ENCODE measurements at places on chromosomes 2 and 18.

GRCh38 chr2:1945819-1946218 lies 201.5 kb upstream of the PXDN start:
- DNase-seq: no peak

DNA sequence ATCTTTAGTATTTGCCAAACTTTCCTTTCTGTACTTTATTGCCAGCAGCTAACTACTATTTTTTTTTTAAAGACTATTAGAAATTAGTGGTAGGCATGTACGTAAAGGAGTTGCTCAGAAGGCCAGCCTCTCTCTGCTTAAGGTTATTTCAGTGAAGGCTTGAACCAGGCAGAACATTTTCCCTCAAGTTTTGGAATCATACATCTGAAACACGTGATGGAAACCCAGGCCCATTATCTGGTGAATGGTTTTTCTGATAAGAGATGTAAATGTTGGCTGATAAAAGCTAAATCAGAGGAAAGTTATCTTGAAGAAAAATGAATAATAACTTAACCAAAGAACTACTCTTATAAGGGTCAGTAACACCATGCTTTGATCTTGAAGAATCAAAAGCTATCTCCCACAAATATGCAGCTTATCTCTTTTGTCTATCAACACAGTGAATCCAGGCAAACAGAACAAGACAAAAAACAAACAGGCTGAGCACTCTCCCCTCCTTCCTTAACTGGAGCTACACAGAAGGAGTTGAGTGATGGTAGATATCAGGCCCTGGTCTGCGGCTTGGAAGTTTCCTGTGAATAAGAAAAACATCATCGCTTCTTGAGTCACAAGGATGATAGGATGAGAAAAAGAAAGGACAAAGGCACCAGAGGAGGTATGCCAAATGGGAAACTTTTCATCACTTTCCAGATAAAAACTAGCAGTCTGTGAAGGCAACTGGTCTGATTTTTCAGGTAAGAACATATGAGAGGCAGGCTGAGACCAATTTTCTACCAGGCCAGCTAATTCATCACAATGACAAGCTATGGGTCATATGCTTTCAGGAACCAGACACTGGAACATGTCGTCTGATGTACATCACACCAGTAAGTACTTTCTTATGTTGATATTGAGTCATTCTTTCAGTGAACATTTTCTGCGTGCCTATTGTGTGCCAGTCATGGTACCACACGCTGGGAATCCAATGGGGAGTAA lies 88.4 kb upstream of the STK17B start:
- DNase-seq: peak; percentile 53

DNA sequence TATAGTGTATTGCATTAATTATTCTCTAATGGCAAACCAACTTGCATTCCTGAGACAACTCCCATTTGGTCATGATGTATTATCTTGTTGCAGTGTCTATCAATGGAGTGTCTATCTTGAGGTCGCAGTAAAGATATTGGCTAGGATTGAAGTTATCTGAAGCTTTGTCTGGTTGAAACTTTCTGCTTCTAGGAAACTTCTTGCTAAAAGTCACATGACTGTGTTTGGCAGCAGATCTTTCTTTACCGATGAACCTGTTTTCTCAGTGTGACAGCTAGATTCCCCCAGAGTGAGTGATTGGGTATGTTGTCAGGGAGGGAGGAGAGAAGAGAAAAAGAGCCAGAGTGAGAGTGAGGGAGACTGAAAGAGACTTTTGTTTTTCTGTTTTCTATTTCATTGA lies 119.6 kb downstream of the QPCT start:
- no peak for DNase-seq

- peak; percentile 48 for DNase-seq
Observed at GRCh38 chr2:109545828-109546713, 67.7 kb downstream of the SEPTIN10 start.

DNA sequence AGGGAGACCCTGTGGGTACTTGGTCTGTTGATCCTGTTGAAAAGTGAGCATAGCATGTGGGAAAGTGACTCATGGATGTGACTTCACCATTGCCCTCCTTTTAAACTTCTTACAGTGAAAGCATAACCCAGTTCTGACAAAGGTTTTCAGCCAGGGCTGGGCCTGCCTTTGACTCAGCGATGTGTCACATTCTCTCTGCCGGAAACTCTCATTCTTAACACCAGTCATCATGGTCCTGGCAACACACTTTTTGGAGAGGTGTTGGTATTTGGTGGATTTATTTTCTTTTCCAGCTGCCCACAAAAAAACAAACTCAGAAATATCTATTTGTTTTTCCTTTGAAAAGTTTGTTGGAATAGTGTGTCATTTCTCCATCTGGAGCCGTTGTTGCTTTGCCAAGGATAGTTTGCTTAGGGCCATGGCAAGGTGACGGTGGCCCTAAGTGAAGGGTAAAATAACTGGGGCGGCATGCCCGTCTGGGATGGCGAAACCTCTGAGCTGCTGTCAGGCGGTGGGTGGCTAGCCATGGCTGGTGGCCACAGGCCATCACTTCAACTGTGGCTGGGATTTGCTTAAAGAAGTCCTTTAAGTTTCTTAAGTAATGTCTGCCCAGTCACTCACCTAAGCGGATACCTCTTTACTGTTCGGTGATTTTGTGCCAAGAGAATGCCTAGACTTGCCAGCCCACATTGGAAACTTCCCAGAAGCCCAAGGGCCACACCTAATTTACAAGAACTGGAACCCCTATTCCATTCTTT lies 123.3 kb downstream of the LTBP1 start:
- DNase-seq: no peak

DNA sequence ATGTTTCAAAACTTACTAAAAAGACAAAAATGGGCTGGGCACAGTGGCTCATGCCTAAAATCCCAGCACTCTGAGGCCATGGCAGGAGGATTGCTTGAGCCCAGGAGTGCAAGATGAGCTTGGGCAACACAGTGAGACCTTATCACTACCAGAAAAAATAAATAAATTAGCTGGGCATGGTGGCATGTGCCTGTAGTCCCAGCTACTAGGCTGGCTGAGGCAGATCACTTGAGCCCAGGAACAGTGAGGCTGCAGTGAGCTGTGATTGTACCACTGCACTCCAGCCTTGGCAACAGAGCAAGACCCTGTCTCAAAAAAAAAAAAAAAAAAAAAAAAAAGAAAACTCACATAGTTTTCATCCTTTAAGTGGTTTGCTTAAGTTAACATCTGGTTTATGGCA lies 6.4 kb downstream of the TSPYL6 start:
- DNase-seq: no peak

DNA sequence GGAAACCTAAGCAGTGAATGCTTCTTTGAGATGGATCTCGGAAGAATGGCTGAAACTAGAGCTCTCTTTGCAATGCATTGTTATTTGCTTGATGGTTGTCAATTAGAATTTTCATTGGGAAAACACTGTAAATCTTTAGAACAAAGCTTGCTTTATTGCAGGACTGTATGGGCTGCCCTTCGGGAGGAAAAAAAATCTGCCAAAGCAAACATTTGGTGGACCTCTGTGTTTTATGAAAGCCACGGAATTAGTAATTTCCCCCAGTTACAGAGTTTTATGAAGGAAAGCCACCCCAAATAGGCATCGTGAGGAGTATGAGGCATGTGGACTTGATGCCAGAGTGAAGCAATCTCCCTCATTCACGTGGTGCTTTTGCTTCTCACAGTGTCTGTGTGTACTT lies 33.5 kb downstream of the RHBDD1 start:
- DNase-seq: no peak

DNA sequence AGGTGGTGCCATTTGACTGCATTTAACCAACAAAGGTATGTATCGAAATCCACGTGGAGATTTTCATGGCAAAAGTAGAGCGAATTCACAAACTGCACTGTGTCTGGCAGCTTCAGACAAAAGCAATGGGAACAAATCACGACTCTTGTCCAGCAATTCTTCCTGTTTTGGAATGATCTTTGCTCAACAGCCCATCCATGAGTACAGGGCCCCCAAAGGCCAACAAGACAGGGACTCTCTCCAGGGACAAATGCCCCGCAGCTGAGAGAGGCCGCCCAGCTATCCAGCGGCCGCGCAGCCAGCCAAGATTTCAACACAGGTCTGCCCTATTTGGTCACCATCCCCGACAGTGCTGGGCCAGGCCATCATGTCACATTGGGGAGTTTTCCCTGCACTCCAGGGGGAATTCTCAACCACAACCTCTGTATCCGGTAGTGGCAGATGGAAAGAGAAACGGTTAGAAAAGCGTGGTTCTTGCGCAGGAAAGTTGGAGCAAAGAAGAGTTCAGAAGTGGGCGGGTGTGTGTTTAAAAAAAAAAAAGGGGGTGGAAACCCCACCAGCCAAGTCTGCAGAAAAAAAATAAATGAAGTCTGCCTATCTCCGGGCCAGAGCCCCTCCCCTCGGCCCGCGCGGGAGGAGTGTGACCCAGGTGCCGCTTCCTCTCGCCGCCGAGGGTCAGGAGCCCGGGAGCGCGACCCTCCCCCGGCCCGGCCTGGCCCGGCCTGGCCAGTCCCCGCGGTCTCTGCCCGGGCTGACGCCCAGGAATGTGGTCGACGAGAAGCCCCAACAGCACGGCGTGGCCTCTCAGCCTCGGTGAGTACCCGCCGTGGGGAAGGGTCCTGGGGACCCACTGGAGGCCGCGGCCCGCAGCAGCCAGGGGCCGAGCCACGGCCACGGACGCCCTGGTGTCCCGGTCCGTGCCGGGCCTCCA lies at the start of gene GYPC:
GYPC (plus strand) TSS at position 659 of the 931 bp plus-strand sequence; CDS start at position 765, 106 bp downstream.
- no peak for DNase-seq

DNA sequence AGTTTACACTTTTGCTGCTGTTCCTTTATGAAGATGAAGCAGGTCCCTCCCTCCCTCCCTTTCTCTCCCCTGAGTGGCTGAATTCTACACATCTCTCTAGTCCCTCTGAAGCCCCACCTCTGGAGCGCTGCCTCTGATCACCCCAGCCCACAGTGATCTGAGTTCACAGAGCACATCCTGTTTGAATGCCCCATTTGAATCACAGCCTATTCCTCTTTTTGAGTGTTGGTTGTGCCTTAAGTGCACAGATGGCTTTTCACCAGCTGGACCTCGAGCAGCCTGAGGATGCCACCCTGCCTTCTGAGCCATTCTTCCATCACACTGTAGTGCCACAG lies 87.1 kb downstream of the ITGB1BP1 start:
- DNase-seq: no peak

GRCh38 chr18:14928396-14928795 lies 180.4 kb downstream of the ANKRD30B start:
- DNase-seq: no peak

- no peak for DNase-seq
Observed at GRCh38 chr2:51612387-51612786, 580.5 kb upstream of the NRXN1 start.

GRCh38 chr2:173252581-173252980 lies 102.1 kb upstream of the CDCA7 start:
- no peak for DNase-seq

DNA sequence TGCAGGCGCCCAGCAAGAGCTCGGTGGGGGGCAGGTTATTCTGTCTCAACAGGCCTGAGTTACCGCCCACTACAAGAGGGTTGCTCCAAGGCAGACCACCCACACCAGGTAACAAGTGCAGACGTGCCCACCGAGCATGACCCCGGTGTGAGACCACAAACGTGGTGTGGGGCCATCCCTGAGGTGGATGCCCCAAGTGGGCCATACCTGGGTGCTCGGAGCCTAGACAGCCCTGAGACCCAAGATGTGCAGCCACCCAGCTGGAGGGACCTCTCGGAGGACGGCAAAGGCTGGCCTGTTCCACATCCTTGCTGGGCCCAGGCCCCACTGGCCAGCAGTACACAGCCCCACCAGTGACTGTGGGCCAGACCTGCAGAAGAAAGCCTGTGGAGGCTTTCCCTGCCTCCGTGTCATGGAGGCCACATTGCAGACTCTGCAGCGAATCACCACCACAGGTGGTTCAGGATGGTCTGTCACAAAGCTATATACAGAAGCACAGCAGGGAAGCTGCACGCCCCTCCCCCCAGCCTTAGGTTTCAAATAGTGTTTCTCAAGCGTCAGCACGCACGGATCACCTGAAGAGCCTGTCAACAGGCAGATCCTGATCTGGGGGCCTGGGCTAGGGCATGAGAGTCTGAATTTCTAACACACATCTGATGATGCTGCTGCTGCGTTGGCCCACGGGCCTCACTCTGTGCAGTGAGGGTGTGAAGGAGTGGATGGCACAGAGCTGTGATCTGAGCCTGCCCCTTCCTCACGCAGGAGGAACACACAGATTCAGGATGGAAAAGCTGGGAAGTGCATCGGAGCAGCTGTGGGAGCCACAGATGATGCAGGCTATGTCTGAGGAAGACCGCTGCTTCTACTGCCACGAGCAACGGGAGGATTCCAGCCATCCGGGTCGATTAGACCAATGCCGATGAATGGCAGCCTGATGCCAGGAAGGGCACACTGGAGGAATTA lies 96.8 kb downstream of the UXS1 start:
- no peak for DNase-seq

DNA sequence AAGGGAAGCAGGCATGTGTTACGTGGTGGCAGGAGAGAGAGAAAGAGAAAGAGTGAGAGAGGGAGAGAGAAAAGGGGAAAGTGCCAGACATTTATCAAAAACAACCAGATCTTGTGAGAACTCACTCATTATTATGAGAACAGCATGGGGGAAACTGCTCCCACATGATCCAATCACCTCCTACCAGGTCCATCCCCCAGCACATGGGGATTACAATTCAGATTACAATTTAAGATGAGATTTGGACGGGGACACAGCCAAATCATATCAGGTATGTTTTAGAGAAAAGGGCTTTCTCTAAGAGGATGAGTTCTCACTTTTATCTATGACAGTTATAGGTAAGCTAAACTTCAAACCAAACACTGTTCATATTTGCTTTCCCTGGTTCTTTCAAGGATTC lies 597.3 kb upstream of the PIK3C3 start:
- DNase-seq: no peak

- no peak for DNase-seq
Observed at GRCh38 chr2:173354582-173355131, at the start of gene CDCA7. CDCA7 (plus strand) TSS chr2:173354872; CDS start chr2:173354964, 92 bp downstream.

- no peak for DNase-seq
Observed at GRCh38 chr2:145088756-145089155, 568.8 kb upstream of the ZEB2 start.

- DNase-seq: no peak
Observed at GRCh38 chr2:67733517-67733916, 329.3 kb downstream of the C1D start.

GRCh38 chr2:86470890-86471289 lies 29.7 kb downstream of the KDM3A start:
- DNase-seq: no peak

GRCh38 chr18:36419900-36420531 lies 122.5 kb downstream of the FHOD3 start:
- no peak for DNase-seq

DNA sequence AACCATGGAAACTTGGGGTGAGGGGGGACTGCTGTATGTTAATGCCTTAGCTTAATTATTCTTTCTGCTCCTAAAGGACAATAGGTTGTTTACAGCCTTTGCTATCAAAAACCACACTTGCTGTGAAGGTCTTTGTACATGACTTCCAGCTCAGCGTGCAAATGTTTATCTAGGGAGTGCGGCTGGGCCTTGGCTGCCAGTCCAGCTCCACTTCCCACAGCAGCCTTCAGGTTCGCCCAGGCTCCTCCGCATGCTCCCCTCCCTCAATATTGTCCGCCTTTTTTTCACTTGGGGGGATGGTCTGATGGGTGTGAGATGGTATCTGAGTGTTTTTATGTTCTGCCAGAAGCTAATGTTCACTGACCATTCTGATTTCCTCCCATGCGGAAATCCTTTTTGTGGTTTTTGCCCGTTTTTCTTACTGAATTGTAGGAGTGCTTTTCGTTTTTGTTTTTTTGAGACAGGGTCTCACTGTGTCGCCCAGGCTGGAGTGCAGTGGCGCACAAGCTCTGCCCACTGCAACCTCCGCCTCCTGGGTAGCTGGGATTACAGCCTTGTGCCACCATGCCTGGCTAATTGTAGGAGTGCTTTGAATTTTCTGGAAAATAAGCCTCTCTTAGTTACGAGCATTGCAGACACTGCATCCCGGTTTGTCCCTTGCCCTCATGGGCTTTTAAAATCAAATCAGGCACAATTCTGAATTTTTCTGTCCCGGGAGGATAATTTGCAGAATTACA lies 28.8 kb downstream of the SH3BP4 start:
- no peak for DNase-seq

All from activated CD4-positive, alpha-beta T cell treated with anti-CD3 and anti-CD28 coated beads, Interleukin-2, amount 50 U/mL, for 4 hours (primary cell).